ENCODE measurements at places on chromosomes 5 and 9. TPM values are rescaled to one million over a fixed set of nuclear protein-coding genes. Genes with fewer than 3 reads are reported as not detected.

- H3K4me3 ChIP-seq = no peak overlapping the region
- no peaks in the 10 kb centered on the region for H3K4me1 ChIP-seq
- H3K27ac ChIP-seq = no peak overlapping the region
- DNase-seq = no peak
- no peaks in the 10 kb centered on the region for H3K36me3 ChIP-seq
Observed at GRCh38 chr5:174807471-174807870, 83.1 kb downstream of the MSX2 start.

DNA sequence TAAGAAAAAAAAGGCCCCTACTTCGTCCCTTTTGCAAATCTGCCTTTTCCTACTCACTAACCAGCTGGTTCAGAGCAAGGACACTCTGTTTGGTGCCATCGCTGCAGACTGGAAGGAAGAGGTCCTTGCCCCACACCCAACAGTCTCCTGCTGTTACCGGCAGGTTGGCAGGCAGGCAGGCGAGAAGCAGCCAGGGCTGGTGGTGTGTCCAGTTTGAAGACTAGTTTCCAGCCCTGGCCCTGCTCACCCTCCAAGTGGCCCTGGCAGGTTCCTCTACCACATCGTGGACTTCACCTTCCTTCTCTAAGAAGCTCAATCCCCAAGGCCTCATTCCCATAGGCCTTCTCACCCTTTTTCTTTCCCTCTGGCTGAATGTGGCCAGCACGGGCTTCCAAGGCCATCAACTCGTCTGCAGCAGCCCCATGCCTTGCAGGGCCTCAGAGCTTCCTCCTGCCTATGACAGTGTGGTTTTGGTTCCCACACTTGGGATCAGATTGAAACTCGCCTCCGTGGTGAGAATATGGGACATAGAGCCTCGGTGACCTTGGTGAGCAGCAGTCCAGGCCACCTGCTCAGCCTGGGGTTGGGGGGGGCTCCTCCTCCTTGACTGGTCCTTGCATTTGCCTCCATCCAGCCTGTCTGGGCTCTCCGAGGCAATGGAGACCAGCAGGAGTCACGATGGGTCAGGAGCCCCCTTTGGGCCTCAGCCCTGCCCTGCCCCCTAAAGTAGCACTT lies 22.9 kb downstream of the TGFBI start:
- no peak overlapping the region for H3K27ac ChIP-seq
- no peak for DNase-seq
- H3K4me1 ChIP-seq = no peaks in the 10 kb centered on the region
- H3K27me3 ChIP-seq = no peaks in the 10 kb centered on the region
- no peaks in the 10 kb centered on the region for H3K36me3 ChIP-seq

- H3K36me3 ChIP-seq = no peaks in the 10 kb centered on the region
- no peaks in the 10 kb centered on the region for H3K4me1 ChIP-seq
- no peak for DNase-seq
- H3K27me3 ChIP-seq = no peaks in the 10 kb centered on the region
- no peak overlapping the region for H3K27ac ChIP-seq
- no peak overlapping the region for H3K4me3 ChIP-seq
Observed at GRCh38 chr5:32602906-32603305, 17.5 kb downstream of the SUB1 start.

HIGD2A gene
- 80.2 TPM for total RNA-seq

MAST4 gene
- 28.0 TPM for total RNA-seq

DNA sequence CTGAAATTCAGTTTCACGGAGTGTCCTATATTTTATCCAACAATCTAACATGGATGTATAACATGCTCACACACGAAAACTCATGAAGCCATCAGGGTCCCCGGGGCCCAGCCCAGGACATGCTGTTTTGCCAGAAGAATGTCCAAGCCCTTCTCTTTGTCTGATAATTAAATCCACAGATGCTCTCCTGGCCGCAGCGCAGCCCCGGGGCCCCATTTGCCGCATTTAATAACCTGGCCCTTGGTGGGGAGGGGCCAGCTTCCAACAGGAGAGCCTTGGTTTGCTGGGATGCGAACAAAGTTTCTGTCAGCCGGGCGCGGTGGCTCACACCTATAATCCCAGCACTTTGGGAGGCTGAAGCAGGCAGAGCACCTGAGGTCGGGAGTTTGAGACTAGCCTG lies 30.0 kb downstream of the PLPP7 start:
- H3K4me3 ChIP-seq = no peak overlapping the region
- DNase-seq = no peak
- no peak overlapping the region for H3K27ac ChIP-seq
- H3K36me3 ChIP-seq = no peaks in the 10 kb centered on the region
- H3K27me3 ChIP-seq = no peaks in the 10 kb centered on the region

DNA sequence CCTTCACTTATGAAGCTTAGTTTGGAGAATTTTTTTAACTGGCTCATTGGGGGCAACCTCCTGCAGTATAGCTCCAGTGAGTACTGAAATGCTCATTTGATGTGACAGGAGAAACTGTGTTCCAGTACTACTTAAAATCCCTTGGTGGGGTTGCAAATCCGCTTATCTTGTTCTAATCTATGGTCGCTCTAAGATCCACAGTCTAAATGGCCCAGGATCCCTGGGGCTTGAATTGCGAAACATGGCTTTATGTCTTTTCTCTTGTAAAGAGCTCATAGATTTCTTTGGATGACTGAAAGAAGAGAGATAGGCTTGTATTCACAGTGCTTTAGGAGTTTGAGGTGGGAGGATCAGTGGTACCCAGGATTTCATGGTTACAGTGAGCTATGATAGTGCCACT lies 52.7 kb downstream of the ADAMTSL1 start:
- no peaks in the 10 kb centered on the region for H3K36me3 ChIP-seq
- H3K27ac ChIP-seq = no peak overlapping the region
- no peak for DNase-seq

All from breast epithelium (tissue), 4 donors.